Stimulated activated CD8-positive, alpha-beta memory T cell treated with anti-CD3 and anti-CD28 coated beads, Interleukin-12 subunit alpha, Interleukin-12 subunit beta, amount 100 ng/mL, for 4 hours (primary cell): ENCODE measurements at places on chromosomes 4 and X.

- peak; percentile 7 for DNase-seq
These were observed 18.6 kb downstream of the TRIM2 start for GRCh38 chr4:153222707-153223426.

- DNase-seq: no peak
These were observed 80.1 kb downstream of the MED28 start for GRCh38 chr4:17694552-17694951.

GRCh38 chrX:118499295-118499694, 3.7 kb downstream of the DOCK11 start:
- DNase-seq: no peak

GRCh38 chr4:162059656-162060055, 104.1 kb downstream of the FSTL5 start:
- no peak for DNase-seq

GRCh38 chrX:53116101-53116500, 22.2 kb downstream of the KANTR start:
- DNase-seq: no peak

- no peak for DNase-seq
These were observed 5.8 kb downstream of the SRD5A3 start for GRCh38 chr4:55351824-55352223.
